ENCODE measurements at places on chromosomes 16 and 17.
A peak's percentile ranks its signal among the peaks of the same experiment; 100 is the strongest.

- no peak for DNase-seq
These were observed 1.0 kb upstream of the ANTKMT start for GRCh38 chr16:719815-720446.

DNA sequence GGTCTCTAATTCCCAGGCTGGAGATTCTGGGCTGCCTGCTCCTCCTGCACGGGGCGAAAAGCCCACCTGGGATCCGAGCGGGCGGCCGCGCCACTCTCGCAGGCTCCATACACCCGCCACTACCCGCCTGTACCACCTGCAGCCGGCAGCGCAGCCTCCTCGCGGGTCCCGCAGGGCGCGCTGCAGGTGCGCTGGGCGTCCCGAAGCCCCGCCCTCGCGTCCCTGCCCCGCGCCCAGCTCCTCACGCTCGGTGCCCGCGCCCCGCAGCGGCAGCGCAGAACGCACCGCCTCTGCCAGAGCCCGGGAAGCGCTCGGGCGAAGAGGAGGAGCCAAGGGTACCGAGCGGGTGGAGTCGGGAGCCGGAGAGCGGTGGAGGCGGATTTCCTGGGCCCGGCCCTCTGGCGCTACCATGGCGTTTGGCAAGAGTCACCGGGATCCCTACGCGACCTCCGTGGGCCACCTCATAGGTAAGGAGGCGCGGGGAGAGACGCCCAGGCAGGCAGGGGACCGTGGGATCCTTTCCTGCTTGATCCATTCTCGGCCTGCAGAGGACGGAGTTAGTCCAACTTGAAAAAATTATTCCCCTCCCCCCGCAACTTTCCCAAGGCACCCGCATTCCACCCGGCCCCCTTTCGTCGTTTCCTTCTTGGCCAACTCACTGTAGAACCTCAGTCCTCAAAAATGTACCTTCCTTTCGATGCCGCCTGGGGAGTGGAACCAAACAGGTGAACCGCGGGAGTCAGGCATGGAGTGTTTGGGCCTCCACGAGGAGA lies at the start of gene TOM1L1:
Gene TOM1L1 (plus strand): TSS at position 396 of the 773 bp plus-strand sequence. CDS start 14 bp downstream, at position 410.
- peak; percentile 90 for DNase-seq

DNA sequence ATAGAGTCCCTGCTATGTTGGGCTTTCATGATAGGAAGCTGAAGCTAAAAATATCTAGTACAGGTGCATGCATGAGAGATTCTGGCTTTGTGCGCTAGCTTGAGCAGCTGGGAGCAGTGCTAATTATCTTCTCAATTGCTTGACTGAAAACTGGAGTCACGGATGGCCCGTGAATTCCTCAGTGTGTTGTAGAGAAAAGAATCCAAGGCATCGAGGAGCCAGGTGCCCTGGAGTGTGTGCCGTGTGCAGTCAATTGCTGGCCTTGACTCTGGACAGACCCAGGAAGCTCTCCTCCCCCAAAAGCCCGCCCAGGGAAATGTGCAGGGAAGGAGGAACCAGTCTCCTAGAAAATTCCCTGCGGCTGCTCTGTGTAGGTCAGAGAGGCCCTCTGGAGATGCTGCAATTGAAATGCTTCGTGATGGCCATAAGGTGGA lies 14.2 kb downstream of the LGALS3BP start:
- no peak for DNase-seq

GRCh38 chr17:80429356-80430275 lies 14.6 kb downstream of the ENDOV start:
- no peak for DNase-seq

GRCh38 chr17:3603119-3603869 lies 5.9 kb downstream of the TRPV1 start:
- DNase-seq: no peak

DNA sequence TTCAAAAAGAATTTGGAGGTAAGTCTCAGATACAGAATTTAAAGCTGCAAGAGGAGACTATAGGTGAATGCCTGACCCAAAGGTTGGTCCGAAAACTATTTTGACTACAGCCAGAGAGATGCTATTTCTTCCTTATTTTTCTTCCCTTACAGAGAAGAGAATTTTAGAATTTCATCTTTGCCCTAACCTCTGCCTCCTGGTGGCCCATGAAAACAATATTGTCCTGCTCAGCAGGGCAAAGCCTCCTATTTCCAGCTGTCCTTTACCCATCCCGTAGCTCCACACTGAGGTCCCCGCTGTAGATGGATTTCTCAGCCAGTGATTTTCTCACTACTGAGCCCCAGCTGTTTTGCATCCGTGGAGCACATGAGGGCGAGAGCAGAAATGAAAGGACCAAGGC lies 24.6 kb downstream of the HOXB1 start:
- no peak for DNase-seq

DNA sequence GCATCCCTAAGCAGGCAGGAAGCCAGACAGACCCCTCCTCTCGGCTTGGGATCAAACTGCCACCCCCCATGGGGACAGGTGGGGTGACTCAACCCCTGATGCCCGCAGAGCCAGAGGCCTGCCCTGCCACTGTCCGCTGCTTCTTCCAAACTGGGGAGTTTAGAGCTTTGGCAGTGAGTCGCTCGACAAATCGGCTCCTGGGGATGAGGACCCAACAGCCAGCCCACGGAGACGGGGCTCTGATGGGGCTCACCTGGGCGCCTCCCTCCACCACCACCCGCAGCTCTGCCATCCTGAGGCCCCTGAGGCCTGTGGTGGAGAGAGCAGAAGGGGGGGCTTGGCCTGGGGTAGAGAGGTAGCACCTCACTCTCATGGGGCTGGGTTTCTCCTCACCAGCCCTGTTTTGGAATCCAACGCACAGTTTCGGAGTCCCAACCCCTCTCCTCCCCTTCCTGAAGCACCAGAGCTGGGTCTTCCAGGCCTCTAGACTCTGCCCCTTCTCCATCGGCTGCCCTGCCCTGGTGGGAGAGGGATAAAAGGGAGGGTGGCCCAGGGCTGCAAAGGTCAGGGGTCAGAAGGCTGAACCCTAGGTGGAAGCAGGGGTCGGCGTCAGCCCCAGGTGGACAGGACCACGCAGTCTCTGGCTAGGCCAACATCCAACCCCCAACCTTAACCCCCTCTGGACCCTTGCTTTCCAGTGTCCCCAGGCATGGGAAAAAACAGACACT lies 5.8 kb downstream of the PRSS22 start:
- DNase-seq: no peak

DNA sequence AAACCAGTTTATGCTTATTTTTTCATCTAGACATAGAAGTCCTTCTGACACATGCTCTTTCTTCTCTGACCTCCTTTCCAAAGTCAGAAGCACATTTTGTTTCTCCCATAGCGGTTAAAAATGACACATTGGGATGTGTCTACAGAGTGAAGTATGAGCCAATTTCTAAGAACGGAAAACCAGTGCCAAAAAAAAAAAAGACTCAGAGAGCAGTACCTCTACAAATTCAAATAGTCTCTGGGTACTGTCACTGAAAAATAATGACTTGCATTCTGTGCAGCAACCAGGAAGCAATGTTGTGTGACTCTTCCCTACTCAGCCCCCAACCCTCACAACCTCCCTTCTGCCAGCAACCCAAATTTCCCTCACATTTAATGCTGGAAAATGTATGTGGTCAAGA lies 145.5 kb upstream of the PMFBP1 start:
- no peak for DNase-seq

- no peak for DNase-seq
These were observed 32.1 kb upstream of the SLC6A2 start for GRCh38 chr16:55623640-55624039.

DNA sequence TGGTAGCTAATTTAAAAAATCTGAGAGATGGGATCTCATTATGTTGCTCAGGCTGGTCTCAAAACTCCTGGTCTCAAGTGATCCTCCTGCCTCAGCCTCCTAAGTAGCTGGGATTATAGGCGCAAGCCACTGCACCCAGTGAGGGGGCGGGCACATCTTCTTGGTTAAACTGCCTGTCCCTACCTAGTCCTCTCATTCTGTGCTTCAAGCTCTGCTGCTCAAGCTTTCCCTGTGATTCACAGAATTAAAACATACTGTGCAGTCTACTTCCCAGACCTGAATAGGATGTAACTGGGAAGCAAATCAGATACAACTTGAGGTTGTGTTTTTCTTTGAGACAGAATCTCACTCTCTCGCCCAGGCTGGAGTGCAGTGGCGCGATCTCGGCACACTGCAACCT lies 2.3 kb downstream of the MRPL38 start:
- DNase-seq: no peak

GRCh38 chr16:83989300-83989699 lies 21.3 kb downstream of the NECAB2 start:
- no peak for DNase-seq

DNA sequence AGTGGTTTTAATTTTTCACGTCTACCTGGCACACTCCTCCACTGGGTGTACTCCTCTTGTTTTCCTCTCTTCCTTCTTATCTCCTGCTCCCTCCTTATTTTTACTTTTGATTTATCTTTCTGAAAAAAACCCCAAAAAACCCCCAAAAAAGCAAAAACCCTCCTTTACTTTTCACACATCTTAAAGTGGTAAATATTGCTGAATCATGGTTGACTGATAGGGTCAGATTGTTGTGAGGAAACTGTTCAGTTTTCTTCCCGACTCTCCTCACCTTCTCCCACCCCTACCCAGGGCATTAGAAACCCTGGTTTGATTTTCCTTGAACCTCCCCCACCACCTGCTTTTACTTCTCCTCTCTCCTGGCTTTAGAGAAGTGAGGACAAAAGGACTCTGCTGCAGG lies 25.4 kb downstream of the ARHGAP44 start:
- no peak for DNase-seq

- peak; percentile 39 for DNase-seq
These were observed 6.7 kb downstream of the ITGA3 start for GRCh38 chr17:50062293-50063243.

- peak; percentile 85 for DNase-seq
These were observed 146.4 kb downstream of the CHD9NB start for GRCh38 chr16:52906281-52906680.

DNA sequence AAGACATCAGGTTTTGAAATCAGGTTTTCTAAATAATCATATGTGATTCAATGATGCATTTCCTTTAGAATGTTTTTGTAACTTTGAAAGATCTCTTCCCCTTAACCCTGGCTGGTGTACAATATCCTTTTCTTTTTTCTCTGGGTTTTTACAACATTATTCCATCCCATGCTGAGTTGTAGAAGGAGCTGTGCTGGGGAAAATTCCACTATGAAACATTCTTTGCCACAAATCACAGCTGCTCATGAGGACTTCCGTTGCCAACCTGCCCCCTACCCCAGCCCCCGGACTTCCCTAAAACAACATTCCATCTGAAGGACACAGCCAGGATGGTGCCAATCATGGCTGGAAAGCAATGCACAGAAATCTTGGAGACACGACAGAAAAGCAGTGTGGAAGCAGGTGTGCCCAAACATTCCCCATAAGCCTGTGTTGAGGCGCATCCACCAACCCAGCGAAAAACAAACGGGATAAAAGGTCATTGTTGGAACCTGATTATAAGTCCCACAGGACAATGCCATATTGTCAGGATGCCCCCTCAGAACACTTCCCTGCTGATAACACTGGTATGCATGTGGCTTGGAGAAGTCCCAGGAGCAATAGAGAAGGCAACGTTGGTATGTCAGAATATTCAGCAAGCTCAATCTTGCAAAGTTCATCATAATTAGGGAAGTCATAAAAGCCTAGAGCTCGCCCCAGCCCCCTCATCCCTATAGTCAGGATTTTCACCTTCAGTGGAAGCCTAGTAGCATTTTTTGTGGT lies 475.0 kb downstream of the HS3ST3B1 start:
- no peak for DNase-seq

DNA sequence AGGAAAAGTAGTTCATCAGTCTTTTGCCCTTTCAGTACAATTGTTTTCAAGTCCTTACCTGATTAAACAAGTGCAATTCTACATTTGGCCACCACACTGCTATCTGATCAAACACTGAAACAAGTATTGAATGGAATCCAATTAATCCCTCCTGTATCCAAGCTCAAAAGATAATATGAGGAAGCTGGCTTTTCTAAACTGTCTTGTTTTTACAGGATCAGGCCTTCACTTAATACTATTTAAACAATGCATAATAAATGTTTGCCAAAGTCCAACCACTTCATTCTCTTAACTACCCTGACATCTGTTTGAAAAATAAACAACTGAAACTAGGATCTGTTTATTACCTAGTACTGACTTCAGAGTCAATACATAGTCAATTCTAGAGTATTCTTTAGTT lies 131.6 kb downstream of the MRTFB start:
- DNase-seq: no peak

GRCh38 chr17:62592341-62593099 lies 35.0 kb upstream of the MRC2 start:
- DNase-seq: peak; percentile 49

DNA sequence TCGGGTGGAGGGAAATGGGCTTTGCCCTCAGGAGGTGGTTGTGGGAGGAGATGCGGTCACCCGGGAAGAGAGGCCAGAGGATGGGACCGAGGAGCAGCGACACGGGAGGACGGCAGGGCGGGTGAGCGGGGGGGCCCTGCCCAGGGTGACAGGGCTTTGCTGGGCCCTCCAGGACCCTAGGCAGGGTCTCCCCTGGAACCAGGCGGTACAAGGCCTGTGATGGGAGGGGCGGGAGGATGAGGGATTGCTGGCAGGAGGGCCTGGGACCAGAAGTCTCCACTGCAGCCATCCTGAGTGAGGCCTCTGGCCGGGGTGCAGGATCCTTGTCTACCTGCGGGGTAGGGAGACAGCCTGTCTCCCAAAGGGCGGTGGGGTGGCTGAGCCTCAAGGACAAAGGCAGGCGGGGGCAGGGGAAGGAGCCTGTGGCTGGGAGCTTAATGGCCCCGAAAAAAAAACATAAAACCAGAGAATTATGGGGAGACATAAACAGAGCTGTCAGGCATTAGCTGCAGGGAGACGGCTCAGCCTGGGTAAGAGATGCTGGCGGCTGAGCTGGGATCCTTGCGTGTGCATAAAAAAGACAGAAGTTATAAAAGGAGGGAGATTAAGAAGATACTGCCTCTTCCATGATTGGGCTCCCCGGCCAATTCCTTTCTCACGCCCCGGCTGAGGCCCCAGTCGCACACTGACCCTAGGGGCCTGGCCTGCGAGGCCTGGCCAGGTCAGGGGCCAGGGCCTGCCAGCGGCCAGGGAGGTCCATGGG lies 66.7 kb downstream of the SREBF1 start:
- DNase-seq: peak; percentile 54

- DNase-seq: no peak
These were observed 8.4 kb upstream of the EXOC7 start for GRCh38 chr17:76111956-76112355.

- no peak for DNase-seq
These were observed 85.0 kb upstream of the MYOCD start for GRCh38 chr17:12580640-12581039.

DNA sequence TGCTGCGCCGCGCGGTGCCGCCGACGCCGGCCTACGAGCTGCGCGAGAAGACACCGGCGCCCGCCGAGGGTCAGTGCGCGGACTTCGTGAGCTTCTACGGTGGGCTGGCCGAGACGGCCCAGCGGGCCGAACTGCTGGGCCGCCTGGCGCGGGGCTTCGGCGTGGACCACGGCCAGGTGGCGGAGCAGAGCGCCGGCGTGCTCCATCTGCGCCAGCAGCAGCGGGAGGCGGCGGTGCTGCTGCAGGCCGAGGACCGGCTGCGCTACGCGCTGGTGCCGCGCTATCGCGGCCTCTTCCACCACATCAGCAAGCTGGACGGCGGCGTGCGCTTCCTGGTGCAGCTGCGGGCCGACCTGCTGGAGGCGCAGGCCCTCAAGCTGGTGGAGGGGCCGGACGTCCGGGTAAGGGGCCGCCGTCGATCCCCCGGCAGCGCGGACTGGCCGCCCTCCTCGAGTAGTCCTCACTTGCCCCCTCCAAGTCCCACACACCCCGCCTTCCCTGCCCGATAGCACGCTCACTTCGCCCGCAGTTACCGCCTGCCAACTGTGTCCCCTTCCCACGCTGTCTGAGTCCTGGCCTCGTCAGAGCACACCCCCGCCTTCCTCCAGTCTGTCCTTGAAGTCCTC lies 470 bp downstream of the MLYCD start:
- peak; percentile 77 for DNase-seq

- no peak for DNase-seq
These were observed 141.5 kb upstream of the MPHOSPH6 start for GRCh38 chr16:82311528-82311927.
